T-cell (primary cell): ENCODE measurements at places on chromosomes 5 and 9. TPM values are rescaled to one million over a fixed set of nuclear protein-coding genes. Genes with fewer than 3 reads are reported as not detected.
A peak's percentile ranks its signal among the peaks of the same experiment; 100 is the strongest.

The SUSD1 gene
- 5.6 TPM for total RNA-seq

- no peak for DNase-seq
Measured at GRCh38 chr9:138117836-138118235, 240.3 kb downstream of the CACNA1B start.

- DNase-seq, result no peak
Measured at GRCh38 chr5:92599217-92599810, 981.7 kb downstream of the NR2F1-AS1 start.

DNA sequence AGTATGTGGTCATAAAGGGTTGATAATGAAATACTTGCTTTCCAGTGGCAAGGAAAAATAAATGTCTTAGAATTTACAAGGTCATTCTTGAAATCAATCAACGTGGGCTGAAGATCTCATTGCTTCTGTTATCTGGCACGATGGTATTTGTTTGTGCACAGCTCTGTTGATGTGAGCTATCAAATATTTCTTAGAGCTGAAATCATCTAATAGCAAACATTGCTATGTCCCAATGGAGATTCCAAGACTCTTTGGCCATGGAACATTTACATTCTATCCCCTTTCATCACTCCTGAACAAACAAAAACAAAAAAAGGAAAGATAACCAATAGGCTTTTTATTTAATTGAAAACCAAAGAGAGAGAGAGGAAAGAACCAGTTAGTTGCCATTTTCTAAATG is 111.5 kb upstream of the CCDC152 start:
- no peak for DNase-seq

The SNAPC3 gene
- 15.8 TPM for total RNA-seq

GRCh38 chr9:19469271-19469670 is 60.5 kb downstream of the ACER2 start:
- no peak for DNase-seq

GRCh38 chr5:82813861-82814260 is 263.3 kb downstream of the TMEM167A start:
- no peak for DNase-seq

GRCh38 chr5:91229031-91229727 is 153.9 kb downstream of the ARRDC3 start:
- DNase-seq, result no peak

DNA sequence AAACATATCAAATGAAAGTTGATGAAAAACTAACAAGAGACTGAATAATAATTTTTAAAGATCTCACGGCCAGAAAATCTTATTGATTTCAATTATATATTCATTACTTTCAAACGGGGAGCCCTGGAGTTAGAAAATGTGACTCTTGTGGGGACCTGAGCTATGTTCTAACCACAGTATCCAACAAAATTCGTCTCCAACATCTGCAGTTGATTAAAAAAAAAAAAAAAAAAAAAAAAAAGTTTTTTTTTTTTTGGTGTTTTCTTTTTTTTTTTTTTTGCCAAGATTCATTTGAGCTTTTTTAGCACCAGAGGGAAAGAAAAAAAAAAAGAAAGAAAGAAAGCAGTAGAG is 144.3 kb upstream of the PIK3R1 start:
- DNase-seq, result no peak

DNA sequence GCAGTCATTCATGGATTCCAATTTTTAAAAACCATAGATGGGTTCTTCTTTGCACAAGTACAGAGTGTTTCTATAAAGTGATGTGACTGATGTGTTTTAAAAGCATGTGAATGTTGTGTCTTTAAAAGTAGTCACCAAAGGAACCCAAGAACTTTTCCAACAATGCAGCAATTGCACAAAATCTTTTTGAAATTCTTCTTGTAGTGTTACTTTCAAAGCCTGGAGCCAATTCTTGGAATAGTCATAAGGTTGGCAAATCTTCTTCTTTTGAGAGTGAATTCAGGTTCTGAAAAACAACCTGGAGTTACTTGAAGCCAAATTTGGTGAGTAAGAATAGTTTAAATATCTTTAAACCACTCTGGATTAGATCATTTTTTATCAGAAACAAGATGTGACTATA is 10.5 kb downstream of the GRAMD2B start:
- DNase-seq, result no peak

GRCh38 chr5:96652769-96653454 is 9.3 kb upstream of the CAST start:
- no peak for DNase-seq

DNA sequence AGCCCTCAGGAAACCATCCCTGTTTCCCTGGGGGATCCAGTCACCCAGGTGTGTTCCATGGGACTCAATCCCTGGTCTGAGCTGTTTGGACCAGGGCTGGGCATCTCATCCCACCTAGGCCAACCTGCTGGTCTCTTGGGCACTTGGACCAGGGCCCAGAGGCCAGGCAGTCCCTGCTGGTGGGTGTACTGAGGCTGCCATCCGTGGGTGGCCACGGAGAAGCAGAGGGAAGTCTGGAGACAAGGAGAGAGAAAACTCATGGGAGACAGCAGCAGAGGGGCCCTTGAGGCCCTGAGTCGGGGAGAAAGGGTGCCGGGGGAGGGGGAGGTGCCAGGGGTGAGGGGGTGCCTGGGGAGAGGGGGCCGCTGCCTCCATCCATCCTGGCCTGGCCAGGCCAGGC is 247.8 kb downstream of the PBX3 start:
- DNase-seq, result no peak

GRCh38 chr5:9765419-9766140 is 135.4 kb upstream of the TAS2R1 start:
- no peak for DNase-seq

- no peak for DNase-seq
Measured at GRCh38 chr9:21711504-21711903, 90.9 kb upstream of the MTAP start.

DNA sequence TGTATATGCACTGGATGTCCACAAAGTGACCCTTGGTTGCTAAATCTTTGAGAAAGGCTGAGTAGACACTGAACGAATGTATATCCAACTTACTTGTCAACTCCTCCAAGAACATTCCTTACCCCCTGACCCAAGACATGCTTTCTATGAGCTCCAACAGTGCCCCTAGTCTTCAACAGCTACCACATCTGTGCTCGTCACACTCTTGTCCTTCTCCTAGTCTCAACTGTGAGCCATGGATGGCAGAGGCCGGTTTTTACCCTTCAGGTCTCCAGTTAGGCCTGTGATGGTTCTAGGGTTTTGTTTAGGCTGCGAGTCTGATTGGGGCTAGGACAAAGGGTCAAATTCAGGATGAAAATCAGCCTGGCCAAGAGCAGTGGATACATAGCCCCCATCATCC is 19.0 kb upstream of the GPX3 start:
- DNase-seq, result no peak

GRCh38 chr5:145776886-145777285 is 58.3 kb downstream of the PRELID2 start:
- DNase-seq, result no peak

GRCh38 chr5:10049858-10050455 is 199.7 kb downstream of the ATPSCKMT start:
- no peak for DNase-seq

GRCh38 chr9:85401998-85402397 is 339.8 kb downstream of the AGTPBP1 start:
- DNase-seq, result no peak

- DNase-seq, result no peak
Measured at GRCh38 chr5:7837403-7837802, 13.5 kb downstream of the CFAP90 start.

The NR2F1-AS1 gene
- total RNA-seq, result not detected

The SHOC1 gene
- total RNA-seq, result not detected

GRCh38 chr5:139207297-139208000 is 9.3 kb upstream of the SIL1 start:
- DNase-seq, result no peak

GRCh38 chr9:16721972-16722371 is 148.5 kb downstream of the BNC2 start:
- DNase-seq, result no peak

DNA sequence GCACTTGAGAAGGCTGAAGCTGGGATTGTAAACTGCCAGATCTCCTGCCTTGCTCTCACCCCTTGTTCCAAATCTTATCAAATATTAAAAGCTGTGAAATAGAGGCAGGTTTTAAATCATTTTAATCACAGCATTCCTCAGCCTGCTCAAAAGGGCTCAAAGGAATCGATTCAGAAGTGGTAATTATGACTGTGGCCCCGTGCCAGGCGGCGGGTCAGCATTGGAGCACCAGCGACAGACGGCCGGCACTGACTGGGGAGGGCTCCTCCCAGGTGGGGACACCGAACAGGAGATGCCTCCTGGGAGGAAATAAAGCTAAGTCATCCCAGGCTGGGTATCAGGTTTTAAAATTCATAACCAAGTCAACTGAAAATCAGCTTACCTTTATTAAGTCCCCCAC is 66.7 kb downstream of the KCNIP1 start:
- DNase-seq, result no peak

The PRKACG gene
- total RNA-seq, result not detected

DNA sequence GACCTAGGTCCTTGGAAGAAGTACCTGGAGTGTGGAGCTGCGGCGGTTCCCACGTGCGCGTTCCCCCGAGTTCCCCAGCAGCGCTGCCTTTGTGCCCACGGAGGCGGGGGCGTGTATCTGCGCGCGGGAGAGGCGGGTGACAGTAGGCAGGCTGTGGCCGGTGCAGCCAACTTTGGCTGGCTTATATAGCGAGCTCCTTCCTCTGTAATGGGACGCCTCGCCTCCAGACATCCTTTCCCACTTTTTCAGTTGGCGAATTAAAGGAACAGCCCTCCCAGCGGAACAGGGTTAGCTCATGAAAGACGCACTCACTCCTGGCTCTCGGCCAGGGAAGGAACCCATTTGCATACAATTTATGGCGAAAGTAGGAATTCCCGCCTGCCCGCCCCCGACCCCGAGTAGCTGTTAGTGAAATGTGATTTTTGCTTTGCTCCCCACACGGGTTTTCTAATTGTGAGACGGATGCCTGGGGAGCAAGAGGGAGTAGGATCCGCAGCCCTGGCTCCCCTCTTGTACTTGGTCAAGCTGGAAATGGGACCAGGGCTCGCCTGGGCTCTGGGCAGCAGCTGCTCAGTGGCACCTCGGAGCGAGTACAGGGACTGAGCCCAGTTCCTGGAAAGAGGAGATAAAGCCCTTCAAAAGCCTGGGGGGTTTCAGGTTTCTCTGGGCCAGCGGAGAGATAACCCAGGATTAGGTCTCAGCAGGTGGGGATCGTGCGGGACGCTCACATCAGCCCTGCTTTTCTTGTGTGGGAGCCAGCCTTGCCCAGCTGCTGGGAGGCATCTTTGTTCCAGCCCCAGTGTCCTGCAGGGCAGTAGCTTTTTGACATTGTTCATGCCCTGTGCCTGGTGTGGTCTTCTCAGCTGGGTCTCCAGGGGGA is at the start of gene TNC:
Gene TNC, minus strand, starts transcription at position 159 of the 880 bp plus-strand sequence. CDS start 27,139 bp downstream, outside the sequence.
- DNase-seq, result no peak

- DNase-seq, result no peak
Measured at GRCh38 chr5:163385271-163385670, 52.1 kb upstream of the CCNG1 start.

GRCh38 chr5:86118542-86118941 is 499.2 kb upstream of the COX7C start:
- no peak for DNase-seq

The INSYN2B gene
- total RNA-seq, result not detected

The PDE6A gene
- not detected for total RNA-seq

DNA sequence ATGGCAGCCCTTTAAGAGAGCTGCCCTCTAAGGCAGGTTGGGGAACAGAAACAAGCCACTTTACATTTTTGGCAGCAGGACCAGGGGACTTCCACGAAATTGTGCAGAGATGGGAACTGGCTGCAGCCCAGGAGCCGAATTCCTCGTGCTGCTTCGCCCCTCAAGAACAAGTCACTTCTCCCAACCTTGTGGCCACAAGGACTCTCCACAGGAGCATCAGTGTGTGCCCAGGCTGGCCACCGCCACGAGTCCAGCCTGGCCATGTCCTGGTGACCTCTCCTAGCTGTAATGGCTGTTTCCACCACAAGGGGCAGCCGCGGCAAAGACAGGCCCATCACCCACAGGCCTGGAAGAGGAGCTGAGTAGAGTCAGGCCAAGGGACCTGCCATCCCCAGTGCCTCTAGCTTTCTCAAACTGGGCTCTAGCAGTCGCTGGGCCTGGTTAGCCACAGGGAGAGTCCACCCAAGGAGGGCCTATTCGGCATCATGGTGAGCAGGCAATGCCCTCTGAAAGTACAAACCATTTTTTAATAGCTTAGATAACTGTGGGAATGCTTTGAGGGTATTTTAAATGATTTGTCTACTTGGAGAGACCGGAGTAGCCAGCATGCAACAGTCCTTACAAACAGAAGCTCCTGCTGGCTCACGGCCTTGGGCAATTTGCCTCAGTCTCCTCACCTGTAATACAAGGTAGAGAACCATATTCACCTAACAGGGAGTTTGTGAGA is 129.0 kb downstream of the COL23A1 start:
- DNase-seq, result peak; percentile 30

- DNase-seq, result peak; percentile 96
Measured at GRCh38 chr5:150357326-150358260, at the start of gene TCOF1. TCOF1 (plus strand) TSS chr5:150357697; CDS start chr5:150357747, 50 bp downstream.

GRCh38 chr5:143182901-143183820 is 220.3 kb downstream of the NR3C1 start:
- no peak for DNase-seq

DNA sequence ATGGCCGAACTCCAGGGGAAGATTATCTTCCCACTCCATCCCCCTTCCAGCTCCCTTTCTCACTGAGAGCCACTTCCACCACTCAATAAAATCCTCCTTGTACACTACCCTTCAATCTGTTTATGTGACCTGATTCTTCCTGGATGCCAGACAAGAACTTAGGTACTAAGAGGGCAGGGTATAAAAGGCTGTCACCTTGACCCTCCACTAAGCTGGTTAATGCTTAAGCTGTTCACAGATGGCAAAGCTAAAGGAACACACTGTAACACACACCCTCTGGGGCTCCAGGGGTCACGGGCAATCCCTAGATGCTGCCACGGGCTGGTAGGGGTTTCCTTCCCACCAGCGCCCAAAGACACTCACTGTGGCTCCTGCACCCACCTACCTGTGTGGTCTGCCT is 58.6 kb upstream of the IL6ST start:
- no peak for DNase-seq

The GALNT10 gene
- 62.7 TPM for total RNA-seq

The HTR1A gene
- total RNA-seq, result not detected

DNA sequence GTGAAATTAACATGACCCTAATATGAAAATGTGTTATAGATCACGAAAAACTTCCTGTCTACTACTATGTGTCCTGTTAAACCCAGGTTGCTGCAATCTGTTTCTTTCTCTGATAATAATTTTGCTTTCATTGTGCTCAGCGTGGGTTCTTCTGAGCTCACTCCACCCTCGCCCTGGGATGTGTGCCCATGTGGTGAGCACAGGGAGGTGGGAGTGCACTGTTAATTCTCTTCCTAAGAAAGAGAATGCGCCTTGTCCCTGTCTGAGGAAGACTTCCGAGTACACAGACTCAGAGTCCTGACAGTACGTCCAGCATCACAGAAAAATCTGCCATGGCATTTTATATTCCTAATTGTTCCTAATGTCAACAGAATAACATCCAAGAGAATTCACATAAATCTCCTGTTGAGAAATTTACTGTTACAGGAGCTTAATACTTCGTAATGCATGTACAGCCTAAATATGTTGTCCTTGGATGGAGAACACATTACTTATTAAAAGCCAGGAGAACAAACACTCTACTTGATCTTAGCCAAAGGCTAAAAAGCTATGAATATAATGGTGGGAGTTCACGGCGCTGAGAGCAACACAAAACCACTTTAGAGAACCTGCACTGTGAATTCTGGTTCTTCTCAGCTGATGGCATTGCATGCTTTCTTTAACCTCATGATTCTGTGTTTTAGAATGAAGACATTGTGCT is 102.6 kb downstream of the PDE4D start:
- DNase-seq, result no peak
